ENCODE measurements at places on chromosomes 4 and X. TPM values are rescaled to one million over a fixed set of nuclear protein-coding genes. Genes with fewer than 3 reads are reported as not detected.

DNA sequence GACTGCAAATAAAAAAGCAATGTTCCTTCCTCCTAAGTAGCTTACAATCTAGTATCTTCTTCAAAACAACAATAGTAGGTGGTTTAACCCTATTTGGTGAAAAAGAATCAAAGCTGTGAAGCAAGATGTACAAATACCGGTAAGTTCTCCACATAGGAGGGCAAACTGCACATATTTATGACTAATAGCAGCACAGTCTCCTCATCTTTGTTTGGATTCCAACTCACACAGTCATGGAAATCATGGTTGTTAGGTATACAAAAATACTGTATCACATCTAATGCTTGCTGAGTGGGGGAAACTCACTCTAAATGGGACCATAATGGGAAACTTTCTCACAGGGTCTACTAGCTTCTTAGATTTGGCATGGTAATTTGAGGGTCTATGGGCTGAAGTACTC lies 597.2 kb downstream of the INPP4B start:
- no peak for DNase-seq

Gene MAGEE2
- total RNA-seq = not detected

DNA sequence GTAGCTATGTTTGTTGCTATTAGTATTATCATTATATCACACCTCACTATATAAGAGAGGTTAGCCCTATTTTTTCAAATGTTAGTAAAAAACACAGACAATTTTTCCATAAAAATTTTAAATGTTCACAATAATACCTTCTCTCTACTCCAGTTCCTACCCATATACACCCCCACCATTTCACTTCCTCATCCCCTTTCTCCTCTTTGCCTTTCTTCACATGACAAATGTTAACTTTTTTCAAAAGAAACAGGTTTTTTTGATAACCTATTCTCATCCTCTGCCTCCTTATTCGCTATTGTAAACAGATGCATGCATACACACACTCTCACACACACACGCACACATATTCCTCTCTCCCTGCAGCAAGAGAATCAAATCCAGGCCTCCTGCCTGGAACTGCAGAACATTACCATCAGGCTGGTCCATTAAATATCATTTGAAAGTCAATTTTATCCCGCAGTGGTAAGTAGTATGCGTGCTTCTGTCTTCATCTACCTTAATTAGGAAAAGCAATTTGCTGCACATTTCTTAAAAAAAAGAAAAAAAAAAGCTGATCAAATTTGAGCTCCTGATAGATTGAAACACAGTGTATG lies 55.5 kb downstream of the MID1IP1 start:
- no peak for DNase-seq

DNA sequence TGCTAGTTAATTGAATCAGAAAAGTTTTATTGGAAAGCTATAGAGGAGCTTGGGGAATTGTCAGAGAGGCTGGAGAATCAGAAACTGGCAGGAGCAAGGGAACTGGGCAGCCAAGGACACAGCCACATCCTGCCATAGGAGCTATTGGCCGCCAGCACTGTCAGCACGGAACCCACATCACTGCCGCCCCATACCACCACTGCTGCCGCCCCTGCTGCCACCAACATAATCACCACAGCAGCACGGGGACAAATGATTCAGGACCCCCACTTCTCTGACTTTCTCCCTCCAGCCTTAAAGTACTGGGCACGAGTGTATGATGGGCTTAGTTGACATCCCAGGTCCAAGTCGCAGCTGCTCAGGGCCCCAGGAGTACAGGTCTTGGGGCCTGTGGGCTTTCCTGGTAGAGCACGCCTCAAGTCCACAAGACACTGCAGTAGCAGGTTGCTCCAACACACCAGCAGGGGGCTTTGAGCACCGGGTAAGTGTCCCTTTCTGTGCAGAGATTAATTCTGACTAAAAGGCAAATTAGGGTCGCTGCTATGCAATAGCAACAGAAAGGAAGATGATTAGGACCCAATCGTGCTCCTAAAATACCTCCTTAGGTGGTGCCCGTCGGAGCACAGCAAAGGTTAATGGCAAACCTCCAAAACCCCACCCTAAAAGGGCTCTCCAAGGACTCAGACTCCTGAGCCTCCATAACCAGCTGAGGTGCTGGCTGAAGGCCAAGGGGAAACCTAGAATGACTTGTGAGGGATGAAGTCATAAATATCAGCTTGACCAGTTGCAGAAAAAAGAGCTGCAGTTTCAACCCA lies 6.9 kb downstream of the PJA1 start:
- DNase-seq = no peak

Gene MAPK10
- not detected for total RNA-seq

Gene CXCL13
- 3.1 TPM for total RNA-seq

GRCh38 chr4:185713731-185714130 lies 98.3 kb downstream of the SORBS2 start:
- no peak for DNase-seq

GRCh38 chrX:17440836-17441235 lies 65.8 kb downstream of the NHS start:
- no peak for DNase-seq

DNA sequence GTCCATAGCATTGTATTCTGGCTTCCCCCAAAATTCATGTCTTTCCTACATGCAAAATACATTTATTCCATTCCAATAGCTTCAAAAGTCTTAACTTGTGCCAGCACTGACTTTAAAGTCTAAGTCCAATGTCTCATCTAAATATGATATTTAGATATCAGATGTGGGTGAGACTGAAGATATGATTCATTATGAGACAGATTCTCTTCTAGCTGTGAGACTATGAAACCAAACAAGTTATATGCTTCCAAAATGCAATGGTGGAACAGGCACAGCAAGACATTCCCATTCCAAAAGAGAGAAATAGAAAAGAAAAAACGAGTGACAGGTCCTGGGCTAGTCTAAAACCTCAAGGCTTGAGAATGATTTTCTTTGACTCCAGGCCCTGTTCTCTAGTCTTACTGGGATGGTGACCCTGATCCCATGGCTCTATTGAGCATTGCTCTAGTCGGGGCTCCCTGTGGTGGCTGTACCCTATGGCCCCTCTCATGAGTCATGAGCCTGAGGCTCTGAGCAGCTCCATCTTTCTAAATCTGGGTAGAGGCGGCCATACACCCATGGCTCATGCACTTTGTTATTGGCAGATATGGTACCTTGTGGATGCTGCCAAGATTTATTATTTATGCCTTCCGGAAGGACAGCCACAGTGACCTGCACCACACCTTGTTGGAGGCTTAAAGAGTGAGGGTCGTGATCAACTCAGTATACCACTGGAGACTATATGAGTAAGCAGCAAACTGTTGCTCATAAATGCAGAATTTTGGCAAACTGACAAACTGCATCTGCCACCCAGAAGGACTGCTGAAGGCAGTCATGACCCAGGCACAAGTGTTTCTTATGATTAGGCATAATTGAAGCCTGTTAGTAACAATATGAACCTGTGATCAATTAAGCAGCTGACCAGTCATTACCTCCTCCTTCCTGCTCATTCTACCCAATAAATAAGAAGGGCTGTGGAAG lies 38.5 kb upstream of the BOD1L1 start:
- no peak for DNase-seq

DNA sequence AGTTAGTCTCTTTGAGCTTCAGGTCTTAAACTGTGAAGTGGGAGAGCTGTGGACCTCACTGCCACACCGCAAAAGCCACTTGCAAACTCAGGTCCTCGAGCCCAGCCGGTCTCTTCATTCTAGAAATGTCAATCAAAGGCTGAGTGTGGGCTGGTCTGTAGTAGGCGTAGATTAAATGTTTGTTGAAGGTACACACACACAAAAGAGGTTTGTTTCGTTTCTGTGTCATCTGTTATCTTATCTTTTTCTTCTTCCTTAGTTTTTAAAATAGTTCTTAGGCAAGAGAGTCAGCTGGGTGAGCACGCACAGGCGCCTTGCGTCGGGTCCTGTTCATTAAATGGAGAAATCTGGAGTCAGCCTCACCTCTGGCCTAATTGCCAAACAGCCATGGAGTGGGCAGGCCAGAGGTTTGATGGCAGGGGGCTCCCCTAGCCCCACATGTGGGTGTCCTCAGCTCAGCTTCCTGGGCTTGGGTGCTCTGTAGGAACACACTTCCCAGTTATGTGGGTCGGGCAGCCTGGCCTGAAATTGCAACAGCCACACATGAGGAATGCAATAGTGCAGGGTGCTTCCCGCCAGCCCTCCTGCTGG lies 836 bp upstream of the PSAPL1 start:
- no peak for DNase-seq

DNA sequence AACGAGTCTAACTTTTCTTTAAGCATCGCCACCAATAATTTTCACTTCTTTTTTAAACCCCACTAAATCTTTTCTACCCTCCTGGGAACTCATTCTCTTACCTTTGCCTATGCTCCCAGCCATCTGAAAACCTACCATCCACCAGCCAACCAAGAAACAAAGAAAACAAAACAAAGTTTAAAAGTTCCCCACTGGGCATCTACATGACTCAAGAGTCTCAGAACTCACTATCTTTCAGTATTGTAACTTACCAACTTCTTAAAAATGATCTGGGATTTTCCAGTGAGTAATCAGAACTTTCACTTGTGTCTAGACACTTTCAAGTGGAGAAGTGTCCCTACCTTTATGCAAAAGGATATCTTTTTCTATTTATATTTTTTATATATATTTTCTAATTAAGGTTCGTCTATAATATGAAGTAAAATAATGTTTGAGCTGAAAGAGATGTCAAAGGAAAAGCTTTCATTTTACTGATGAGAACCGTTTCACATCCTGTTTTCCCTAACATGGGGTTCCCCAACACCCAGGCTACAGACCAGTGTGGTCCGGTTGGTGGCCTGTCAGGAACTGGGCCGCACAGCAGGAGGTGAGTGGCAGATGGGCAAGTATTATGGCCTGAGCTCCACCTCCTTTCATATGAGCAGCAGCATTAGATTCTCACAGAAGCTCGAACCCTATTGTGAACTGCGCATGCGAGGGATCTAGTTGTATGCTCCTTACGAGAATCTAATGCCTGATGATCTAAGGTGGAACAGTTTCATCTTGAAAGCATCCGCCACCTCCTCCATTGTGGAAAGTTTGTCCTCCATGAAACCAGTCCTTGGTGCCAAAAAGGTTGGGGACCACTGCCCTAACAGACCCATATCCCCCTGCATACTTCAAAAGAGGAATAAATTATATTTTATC lies 9.8 kb upstream of the TIGD2 start:
- no peak for DNase-seq

GRCh38 chr4:98614662-98615061 lies 43.7 kb downstream of the TSPAN5 start:
- DNase-seq = no peak

DNA sequence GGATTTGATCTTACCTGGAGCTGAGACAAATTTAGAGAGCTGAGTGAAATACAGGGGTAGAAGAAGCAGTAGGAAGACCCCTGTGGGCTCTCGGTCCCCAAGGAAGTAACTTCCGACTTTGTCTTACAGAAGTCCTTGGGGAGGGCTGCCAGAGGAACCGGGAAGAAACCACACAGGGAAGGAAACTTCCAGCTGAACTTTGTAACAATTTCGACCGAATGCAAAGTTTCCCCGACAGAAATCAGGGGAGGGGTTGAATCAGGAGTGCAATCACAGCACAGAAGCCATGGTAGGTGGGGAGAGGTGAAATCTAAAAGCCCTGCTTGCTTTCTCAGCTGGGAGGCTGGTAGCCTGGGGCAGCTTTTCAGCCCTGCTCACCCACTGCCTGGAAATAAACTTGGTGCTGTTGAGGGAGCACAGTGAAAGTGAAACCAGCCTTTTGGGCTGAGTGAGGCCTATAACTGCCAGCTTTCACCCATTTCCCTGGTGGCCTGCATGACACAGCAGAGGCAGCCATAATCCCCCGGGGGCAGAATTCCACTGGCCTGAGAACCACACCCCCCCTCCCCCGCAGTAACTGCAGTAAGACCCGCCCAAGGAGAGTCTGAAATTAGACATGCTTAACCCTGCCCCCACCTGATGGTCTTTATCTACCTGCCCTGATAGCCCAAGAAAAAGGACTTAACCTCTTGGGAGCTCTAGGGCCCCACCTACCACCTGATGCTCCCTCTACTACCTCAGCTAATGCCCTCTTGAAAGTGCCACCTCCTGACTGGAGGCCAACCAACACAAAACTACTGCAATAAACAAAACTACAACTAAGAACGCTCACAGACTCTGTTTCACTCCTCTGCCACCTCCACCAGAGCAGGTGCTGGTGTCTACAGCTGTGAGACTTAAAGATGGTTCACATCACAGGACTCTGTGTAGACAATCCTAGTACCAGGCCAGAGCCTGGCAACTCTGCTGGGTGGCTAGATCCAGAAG lies 248.2 kb downstream of the PARM1 start:
- DNase-seq = no peak

DNA sequence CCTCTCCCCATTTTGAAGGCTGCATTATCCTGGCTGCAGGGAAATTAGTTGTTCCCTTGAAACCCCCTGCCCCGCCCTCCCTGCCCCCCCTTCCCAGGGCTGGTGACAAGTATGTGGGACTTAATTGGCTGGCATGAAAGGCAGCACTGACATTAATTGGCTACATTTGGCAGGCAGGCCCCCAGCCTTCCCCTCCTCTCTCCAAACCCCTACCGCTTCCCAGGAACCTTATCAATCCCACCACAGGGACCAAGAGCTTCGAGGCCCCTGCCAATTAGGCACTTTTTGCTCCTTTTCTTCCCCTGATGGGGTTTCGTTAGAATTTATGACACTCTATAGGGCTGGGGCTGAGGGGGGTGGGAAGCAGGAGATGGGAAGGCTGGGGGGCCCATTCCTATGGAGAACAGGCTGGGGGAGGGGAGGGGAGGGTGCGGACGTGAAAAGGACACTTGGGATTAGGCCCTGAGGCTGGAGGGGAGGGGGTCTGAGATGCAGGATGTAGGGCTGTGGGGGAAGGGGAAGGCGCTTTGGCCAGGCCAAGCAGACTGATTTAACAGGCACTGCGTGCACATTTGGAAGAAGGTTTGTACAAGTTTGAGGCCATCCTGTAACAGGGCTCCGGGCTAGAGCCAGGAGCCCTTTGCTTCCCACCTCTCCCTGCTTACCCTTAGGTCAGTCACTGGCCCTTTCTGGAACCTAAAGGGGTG lies 52.2 kb downstream of the EFNB1 start:
- DNase-seq = no peak

Gene RHOXF2B
- total RNA-seq = not detected

GRCh38 chr4:101835121-101835904 lies 44.8 kb downstream of the BANK1 start:
- DNase-seq = no peak

DNA sequence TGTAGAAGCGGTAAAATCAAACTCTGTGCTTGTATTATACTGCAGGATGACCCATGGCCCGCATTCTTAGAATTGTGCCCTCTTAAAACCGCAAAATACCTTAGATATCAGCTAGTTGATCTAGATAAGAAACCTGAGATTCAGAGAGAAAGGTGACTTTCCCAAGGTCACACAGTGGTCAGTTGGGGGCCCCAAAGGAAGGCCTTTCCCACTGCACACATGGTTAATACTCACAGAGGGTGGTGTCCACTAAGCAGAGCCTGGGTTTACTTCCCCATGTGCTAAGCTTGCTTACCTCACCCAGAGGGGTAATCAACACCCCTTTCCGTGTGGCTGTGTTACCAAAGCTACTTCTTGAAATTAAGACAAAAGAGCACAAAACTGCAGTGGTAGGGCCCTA lies 66.3 kb downstream of the RBM47 start:
- no peak for DNase-seq

DNA sequence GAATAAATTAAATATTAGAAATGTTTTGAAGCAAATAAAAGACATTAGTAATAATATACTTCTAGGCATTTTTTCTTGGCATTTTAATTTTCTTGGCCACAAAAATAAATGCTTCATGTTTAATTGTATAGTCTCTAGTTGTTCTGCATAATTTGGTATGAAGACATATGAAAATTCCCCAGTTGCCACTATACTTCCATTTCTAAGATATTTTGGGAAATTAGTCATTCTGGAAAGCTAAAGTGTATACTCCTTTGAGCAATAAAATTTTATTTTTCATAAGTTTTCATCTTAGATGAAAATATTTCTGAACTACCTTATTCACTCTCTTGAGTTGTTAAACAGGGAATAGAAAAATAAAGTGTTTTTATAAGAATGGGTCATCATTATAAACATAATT lies 13.8 kb downstream of the HDX start:
- DNase-seq = no peak
